ENCODE measurements at places on chromosomes 6 and 20.

GRCh38 chr6:79335133-79335674 lies 100.7 kb upstream of the HMGN3 start:
- no peak for DNase-seq

- DNase-seq: no peak
Observed at GRCh38 chr6:1670711-1671462, 61.2 kb downstream of the FOXC1 start.

DNA sequence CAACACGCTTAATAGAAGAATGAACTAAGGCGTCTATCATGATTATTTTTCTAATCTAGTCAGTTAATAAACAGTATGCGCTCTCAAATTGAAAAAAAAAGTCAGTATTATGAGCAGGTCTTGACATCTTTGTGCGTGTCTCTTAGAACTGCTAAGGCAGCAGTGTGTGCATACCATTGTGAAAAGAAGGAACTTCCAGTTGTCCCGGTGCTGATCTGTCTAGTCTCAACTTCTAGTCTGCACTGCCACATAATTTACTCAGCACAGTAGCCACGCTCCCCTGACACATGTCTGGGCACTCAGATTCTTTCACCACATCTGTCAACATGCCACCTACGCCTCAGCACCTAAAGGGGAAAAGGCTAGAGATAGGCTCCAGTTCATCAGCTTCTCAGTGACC lies 61.1 kb upstream of the SPDEF start:
- DNase-seq: no peak

DNA sequence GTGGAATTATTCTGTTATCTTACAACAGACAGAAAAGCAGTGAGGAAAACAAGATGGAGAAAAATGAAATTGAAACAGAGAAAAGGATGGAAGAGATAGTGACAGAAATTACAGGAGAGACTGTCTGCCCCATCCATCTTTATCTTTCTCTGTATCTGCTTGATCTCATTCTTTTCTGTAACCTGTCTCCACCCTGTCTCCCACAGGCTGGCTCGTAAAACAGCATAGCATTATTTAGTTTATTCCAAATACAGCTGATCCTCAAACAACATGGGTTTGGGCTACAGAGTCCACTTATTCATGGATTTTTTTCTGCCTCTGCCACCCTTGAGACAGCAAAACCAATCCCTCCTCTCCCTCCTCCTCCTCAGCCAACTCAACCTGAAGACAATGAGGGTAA lies 482.3 kb upstream of the JARID2 start:
- no peak for DNase-seq

- DNase-seq: no peak
Observed at GRCh38 chr6:37877373-37878149, 58.0 kb downstream of the ZFAND3 start.

GRCh38 chr6:72739368-72739779 lies 117.5 kb downstream of the KCNQ5 start:
- no peak for DNase-seq

DNA sequence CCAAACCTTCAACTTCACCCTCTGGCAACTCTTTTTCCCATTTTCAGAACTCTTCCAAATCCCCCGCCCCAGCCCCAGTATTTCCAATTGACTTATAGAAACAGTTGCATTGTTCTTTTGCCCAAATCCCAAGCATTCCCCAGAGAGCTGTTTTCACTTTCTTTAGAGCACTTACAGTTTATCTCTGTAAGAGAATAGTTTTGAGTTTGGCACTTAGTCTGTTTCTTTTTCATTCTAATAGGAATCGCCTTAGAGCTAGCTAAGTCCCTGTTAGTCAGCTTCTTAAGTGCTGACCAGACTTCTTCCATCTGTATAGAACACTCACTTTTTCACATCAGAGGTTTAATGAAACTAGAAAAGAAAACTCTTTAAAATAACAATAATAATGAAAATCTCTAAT lies 374.2 kb upstream of the FLRT3 start:
- no peak for DNase-seq

DNA sequence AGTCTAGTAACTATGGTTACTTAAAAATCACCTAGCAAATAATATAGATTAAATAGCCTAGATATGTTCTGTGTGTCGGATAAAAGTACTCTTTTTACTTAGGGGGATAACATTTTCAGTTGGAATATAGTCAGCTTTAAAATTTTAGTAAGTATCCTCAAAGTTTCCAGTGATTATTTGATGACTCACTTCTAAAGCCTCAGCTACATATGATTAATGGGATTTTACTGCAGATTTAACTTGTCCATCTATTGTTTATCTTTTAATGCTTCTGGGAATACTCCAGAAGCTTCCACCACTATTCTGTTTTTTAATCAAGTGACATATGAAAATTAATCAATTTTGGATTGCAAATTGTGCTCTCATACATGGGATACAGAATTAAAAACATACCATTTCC lies 8.7 kb upstream of the TENT5A start:
- DNase-seq: no peak

GRCh38 chr6:158118886-158119285 lies 49.2 kb downstream of the SERAC1 start:
- DNase-seq: no peak

GRCh38 chr6:44730771-44731391 lies 343.4 kb downstream of the CDC5L start:
- no peak for DNase-seq
